ENCODE measurements at places on chromosomes 12 and 14.

DNA sequence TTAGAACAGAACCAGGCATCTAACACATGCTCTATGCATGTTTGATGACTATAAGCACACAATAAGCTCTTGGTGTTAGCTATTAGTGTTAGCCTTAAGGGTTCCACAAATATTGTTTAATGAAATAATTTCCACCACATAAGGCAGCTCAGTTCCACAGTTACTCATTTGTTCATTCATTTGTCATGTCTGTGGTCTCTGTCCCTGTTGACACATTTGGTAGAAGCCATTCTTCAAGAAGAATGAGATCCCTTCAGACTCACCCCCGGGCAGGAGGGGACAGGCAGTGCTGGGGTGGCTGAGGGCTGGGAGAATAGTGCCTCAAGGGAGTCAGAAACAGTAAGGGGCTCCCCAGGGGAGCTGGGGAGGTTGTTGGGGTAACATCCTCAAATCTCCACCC is 3.7 kb upstream of the FAIM2 start:
- no peaks in the 10 kb centered on the region for H3K36me3 ChIP-seq
- H3K27ac ChIP-seq = no peak overlapping the region
- peaks cover 18% of the 10 kb centered on the region for H3K27me3 ChIP-seq
- peak; percentile 25 for DNase-seq

- no peak for DNase-seq
- H3K27me3 ChIP-seq = no peaks in the 10 kb centered on the region
- no peak overlapping the region for H3K4me3 ChIP-seq
- no peak overlapping the region for H3K27ac ChIP-seq
- no peaks in the 10 kb centered on the region for H3K36me3 ChIP-seq
- H3K4me1 ChIP-seq = no peaks in the 10 kb centered on the region
Measured at GRCh38 chr14:82067221-82067875, 533.7 kb upstream of the SEL1L start.

- peaks cover 5% of the 10 kb centered on the region for H3K4me1 ChIP-seq
- H3K27ac ChIP-seq = no peak overlapping the region
- H3K27me3 ChIP-seq = no peaks in the 10 kb centered on the region
- H3K4me3 ChIP-seq = no peak overlapping the region
- H3K36me3 ChIP-seq = no peaks in the 10 kb centered on the region
- no peak for DNase-seq
Measured at GRCh38 chr14:53006931-53007562, 56.2 kb upstream of the FERMT2 start.

GRCh38 chr12:46461459-46461858 is 88.9 kb upstream of the SLC38A2 start:
- no peaks in the 10 kb centered on the region for H3K27me3 ChIP-seq
- H3K36me3 ChIP-seq = no peaks in the 10 kb centered on the region
- H3K4me1 ChIP-seq = peaks cover 50% of the 10 kb centered on the region
- no peak overlapping the region for H3K4me3 ChIP-seq
- DNase-seq = no peak

- H3K27me3 ChIP-seq = no peaks in the 10 kb centered on the region
- peak overlapping the region; percentile 81 for H3K27ac ChIP-seq
- H3K4me1 ChIP-seq = peaks cover 44% of the 10 kb centered on the region
- no peak for DNase-seq
- H3K36me3 ChIP-seq = no peaks in the 10 kb centered on the region
Measured at GRCh38 chr12:59076622-59077021, 156.3 kb upstream of the LRIG3 start.

DNA sequence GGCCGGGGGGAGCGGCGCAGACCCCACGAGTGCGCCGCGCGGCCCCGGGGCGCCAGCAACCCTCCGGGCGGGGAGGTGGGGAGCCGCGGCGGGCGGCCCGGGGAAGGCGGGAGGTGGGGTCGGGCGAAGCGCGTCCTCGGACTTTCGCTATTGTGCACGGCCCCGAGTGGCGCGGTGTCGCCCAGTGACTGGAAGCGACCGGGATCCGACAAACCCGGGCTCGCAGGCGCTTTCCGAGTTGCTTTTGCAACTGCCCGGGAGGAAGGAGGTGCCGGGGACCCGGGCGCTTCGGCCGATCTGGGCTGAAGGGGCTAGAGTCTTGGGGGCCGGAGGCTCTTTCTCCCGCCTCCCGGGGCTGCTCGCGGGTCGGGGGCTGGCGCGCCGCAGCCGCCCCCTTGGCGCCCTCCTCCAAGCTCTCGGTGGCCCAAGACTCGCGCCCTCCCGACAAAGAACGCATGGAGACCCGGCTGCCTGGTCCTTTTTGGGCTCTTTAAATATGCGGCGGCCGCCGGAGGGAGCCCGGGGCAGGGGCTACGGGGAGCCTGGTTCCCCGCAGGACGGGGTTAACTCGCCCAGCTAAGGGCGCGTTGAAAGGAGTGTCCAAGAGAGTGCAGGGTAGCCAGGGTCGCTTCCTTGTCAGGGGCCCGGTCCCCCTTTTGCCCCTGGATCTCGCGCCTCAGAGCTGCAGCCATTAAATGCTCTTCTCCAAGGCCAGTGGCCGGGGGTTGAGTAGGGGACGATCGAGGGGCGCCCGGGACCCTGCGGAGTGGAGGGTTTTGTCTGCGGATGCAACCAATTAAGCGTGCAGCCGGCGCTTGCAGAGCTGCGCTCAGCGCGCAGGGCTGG is 1.4 kb downstream of the HMGA2 start:
- peak overlapping the region; percentile 67 for H3K4me3 ChIP-seq
- peaks cover 86% of the 10 kb centered on the region for H3K27me3 ChIP-seq
- H3K4me1 ChIP-seq = peaks cover 39% of the 10 kb centered on the region
- no peak for DNase-seq
- H3K27ac ChIP-seq = no peak overlapping the region

DNA sequence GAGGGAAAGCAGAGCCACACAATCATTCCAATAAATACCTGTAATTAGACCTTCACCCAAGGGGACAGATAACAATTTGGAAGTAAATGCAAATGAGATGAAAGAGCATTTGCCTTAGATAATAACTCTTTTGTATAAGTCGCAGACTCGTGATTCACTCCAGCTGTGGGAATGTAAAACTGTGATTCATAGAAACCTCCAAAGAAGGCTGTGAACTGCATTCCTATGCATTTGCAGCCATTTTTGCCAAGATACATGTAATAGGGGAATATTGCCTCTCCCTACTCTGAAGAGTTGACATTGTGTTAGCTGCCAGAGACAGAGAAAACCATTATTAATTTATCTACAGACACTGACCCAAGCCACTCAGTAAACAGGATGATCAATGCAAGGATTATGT is 181.9 kb upstream of the ARHGAP5 start:
- no peak overlapping the region for H3K27ac ChIP-seq
- H3K27me3 ChIP-seq = no peaks in the 10 kb centered on the region
- H3K36me3 ChIP-seq = no peaks in the 10 kb centered on the region
- H3K4me3 ChIP-seq = no peak overlapping the region

- H3K27me3 ChIP-seq = no peaks in the 10 kb centered on the region
- no peaks in the 10 kb centered on the region for H3K36me3 ChIP-seq
- no peak for DNase-seq
- peaks cover 65% of the 10 kb centered on the region for H3K4me1 ChIP-seq
- H3K4me3 ChIP-seq = peak overlapping the region; percentile 94
Measured at GRCh38 chr12:47772094-47772660, 861 bp upstream of the SLC48A1 start.

DNA sequence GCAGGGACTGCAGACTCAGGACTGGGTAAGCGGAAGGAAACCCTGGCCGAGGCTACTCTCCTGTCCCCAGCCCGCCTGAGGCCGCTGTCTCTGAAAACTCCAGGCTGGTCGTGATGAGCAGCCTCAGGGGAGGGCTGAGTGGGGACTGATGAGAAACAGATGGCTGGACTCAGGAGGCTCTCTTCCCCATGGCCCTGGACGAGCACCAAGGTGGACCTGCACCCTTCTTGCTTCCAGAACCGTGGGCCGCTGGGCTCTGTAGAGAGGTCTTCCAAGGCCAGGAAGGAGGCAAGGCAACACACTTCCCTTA is 1.1 kb downstream of the TEX22 start:
- H3K27me3 ChIP-seq = no peaks in the 10 kb centered on the region
- H3K4me3 ChIP-seq = peak overlapping the region; percentile 88
- no peak overlapping the region for H3K27ac ChIP-seq
- DNase-seq = no peak
- peaks cover 18% of the 10 kb centered on the region for H3K36me3 ChIP-seq

DNA sequence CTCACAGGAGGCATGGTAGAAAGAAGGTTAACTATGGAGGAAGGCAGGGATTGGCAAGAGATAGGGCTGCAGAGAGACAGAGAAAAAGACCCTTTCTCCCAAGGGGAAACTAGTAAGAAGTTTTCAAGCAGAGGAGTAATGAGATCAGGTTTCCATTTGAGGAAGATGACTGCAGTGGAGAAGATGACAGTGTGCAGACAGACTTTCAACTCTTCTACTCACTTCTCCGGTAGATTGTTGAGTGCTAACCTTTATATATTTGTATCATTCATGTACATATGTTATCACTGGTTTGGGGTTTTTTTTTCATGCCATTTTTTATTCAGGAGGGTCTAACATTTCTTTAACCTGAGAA is 5.9 kb upstream of the B3GNT4 start:
- H3K27ac ChIP-seq = no peak overlapping the region
- no peaks in the 10 kb centered on the region for H3K36me3 ChIP-seq
- peaks cover 2% of the 10 kb centered on the region for H3K4me1 ChIP-seq
- H3K4me3 ChIP-seq = no peak overlapping the region
- no peak for DNase-seq

GRCh38 chr12:49664591-49665239 is 41.4 kb downstream of the PRPF40B start:
- no peak overlapping the region for H3K27ac ChIP-seq
- H3K27me3 ChIP-seq = no peaks in the 10 kb centered on the region
- no peak for DNase-seq
- H3K4me1 ChIP-seq = peaks cover 35% of the 10 kb centered on the region
- H3K36me3 ChIP-seq = no peaks in the 10 kb centered on the region

DNA sequence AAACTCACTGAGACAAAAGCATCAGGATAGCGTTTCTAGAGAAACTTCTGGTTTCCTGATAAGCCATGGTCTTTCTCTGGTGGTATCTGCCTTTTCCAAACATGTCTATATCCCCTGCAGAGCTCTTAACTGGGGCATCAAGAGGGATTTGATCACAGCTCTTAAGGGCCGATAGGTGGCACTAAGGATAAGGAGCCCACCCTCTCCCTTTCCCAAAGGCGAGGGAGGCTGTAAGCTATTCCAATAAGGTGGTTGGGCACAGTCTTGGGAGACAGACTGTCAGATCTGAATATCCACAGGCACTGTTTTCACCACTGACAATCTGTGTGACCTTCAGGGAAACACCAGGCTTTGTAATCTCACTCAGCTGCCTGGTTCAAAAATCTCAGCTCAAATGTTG is 206.0 kb downstream of the ADGRD1 start:
- no peaks in the 10 kb centered on the region for H3K27me3 ChIP-seq
- no peaks in the 10 kb centered on the region for H3K4me1 ChIP-seq
- DNase-seq = no peak
- H3K27ac ChIP-seq = no peak overlapping the region

DNA sequence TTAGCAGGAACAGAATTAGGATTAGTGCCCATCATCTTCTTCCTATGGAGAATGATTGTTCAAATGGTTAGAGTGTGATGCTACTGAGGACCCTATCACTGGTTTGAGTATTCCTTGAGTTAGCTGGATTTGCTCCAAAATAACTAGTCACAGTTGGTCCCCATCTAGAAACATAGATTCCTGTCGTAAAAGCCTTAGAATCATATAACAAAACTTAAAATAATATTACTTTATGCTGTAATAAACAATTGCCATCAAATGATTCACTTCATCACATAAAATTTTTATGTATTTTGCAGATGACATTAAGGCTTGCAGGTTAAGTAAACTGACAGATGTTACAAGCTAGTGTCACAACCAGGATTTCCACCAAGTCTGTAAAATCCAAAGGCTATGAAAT is 209.8 kb downstream of the CCER1 start:
- no peak overlapping the region for H3K27ac ChIP-seq
- DNase-seq = no peak
- no peaks in the 10 kb centered on the region for H3K27me3 ChIP-seq
- no peak overlapping the region for H3K4me3 ChIP-seq

GRCh38 chr14:31560759-31561154 is 447 bp upstream of the NUBPL start:
- H3K27ac ChIP-seq = peak overlapping the region; percentile 77
- no peaks in the 10 kb centered on the region for H3K27me3 ChIP-seq
- DNase-seq = no peak
- H3K4me1 ChIP-seq = peaks cover 20% of the 10 kb centered on the region

- H3K27ac ChIP-seq = peak overlapping the region; percentile 73
- H3K4me1 ChIP-seq = peaks cover 80% of the 10 kb centered on the region
- H3K36me3 ChIP-seq = peaks cover 38% of the 10 kb centered on the region
- H3K27me3 ChIP-seq = no peaks in the 10 kb centered on the region
Measured at GRCh38 chr12:54411391-54412241, 7.5 kb downstream of the ITGA5 start.
